ENCODE measurements at places on chromosomes 3 and 15.

GRCh38 chr3:23682646-23683045, 123.1 kb upstream of the UBE2E1 start:
- no peak for DNase-seq

DNA sequence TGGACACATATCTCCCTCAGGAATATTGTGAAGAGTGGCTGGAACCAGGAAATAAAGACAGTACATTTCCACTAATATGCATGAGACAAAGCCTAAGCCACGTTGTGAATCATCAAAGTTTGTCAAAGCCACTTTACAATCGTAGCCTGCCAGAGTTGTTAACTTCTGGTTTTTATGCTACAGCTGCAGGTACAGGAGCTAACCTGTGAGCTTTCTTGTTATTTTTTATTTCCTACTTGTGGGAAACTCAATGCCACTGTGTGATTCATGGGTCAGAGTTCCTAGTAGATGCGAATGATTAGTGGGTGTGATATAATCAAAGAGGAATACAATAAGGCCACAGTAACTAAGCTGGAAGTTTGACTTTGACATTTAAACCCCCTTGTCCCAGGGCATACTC, 44.4 kb upstream of the TEX9 start:
- DNase-seq, result no peak

DNA sequence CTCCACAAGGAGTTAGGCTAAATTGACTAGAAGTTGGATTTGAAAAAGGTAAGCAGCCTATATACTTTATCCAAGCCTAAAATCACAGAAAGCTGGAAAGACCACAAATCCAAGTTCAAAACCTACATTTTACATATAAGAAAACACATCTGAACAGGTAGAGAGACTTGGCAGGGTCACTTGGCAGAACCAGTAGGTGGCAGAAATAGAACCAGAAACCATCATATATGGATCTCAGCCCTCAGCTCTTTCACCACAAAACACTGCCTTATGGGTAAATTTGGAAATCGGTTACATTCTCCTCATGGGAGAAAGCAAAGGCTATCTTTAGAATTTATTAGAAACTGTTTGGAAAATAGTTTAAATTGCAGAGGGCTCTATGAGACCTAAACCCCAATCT, 44.2 kb downstream of the MKRN2 start:
- no peak for DNase-seq

GRCh38 chr3:169886671-169887070, 16.9 kb upstream of the LRRC31 start:
- no peak for DNase-seq

GRCh38 chr3:132974097-132974496, 64.1 kb upstream of the TMEM108 start:
- no peak for DNase-seq

GRCh38 chr3:161163297-161163696, 57.8 kb upstream of the NMD3 start:
- no peak for DNase-seq

- DNase-seq, result no peak
Observed at GRCh38 chr3:25442486-25442885, 14.4 kb downstream of the RARB start.

- DNase-seq, result no peak
Observed at GRCh38 chr15:52466134-52466701, 62.5 kb downstream of the MYO5A start.

DNA sequence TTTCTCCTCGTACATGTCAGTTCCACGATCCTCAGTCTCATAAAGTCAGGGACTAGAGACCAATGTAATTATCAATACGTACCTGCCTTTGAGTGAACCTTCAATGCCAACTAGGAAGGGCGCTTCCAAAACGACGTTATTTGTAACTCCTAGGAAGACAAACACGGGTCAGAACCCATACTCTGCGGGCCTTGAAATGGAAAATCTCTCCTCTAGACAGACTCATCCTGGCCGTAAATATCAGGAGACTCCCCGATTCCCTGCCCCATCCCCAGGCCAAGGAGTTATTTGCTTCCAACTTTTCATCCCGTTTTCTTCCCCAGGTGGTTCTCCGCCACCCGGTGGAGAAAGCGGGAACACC, 578 bp downstream of the OIP5 start:
- DNase-seq, result peak; percentile 63

GRCh38 chr15:63048115-63048775, 5.7 kb downstream of the TPM1 start:
- DNase-seq, result peak; percentile 92

DNA sequence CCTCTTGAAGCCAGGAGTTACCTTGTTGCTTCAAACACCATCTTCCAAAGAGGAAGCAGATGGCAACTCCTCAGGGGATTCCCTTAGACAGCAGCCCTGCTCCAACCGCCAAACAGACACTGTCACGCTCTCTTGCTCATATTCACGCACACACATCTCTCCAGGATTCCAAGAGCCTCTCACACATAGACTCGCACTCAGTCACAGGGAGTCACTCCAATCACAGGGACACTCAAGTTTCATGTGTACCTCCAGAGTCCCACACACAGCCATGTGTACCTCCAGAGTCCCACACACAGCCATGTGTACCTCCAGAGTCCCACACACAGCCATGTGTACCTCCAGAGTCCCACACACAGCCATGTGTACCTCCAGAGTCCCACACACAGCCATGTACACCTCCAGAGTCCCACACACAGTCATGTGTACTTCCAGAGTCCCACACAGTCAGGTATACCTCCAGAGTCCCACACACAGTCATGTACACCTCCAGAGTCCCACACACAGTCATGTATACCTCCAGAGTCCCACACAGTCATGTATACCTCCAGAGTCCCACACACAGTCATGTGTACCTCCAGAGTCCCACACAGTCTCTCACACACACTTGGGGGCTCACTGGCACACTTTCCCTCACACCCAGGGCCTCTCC, 6.1 kb downstream of the VWA5B2 start:
- DNase-seq, result no peak

DNA sequence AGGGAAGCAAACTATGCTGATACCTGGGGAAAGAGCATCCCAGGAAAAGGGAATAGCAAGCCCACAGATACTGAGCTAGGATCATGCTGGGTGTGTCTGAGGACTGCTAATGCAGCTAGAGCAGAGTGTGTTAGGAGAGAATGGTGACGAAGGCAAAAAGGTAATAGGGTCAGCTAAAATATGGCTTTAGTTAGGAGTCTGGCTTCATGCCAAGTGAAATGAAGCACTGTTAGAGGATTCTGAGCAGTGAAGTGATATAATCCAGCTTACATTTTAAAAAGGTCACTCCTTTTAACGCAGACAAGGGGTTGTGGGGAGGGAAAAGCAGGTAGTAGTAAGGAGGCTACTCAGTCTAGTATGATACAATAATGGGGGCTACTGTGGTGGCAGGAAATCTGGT, 30.4 kb downstream of the SECISBP2L start:
- no peak for DNase-seq

GRCh38 chr3:8712045-8712907, 21.3 kb upstream of the CAV3 start:
- DNase-seq, result no peak

DNA sequence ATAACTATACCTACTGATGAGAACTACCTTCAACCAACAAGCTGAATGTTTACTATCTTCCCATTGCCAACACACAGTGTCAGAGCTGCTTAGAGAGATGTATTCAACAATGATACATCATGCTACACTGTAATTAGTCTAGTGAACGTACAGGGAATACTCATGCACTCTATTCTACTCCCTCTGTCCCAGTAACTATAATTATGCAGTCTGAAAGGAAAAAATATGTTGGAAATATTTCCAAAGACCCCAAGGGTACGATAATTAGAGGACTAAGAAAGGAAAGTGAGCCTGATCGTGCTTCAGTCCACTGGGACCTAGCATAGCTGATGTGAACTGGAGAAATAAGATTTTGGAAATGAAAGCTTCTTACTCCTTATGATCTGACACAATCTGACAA, 36.9 kb upstream of the FSIP1 start:
- DNase-seq, result no peak

- DNase-seq, result peak; percentile 93
Observed at GRCh38 chr15:64153480-64154367, 2.2 kb downstream of the SNX22 start.

DNA sequence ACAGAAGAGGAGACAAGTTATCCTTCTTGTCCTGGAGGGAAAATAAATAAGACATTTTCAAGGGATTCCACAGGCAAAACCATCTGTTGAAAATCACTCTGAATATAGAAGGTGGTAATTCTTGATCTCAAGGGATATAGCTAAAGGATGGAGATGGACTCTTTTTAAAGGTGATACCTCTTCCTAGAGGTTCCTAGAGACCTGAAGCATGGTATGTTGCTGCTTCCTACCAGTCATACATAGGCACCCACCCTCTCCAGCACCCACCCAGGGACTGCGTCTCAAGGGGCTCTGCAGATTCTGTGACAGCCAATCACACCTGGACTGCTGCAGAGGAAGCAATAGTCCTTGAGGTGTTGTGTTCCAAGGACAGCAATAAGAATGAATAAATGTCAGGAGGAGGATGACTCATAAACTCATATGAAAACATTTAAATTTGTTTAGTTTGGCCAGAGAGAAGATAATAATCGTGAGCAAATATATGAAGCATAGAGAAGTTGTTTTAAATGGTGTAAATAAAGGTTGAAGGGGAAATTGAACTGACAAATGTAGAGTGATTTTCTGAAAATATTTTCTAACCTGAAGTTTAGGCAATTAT, 741.6 kb upstream of the CBLB start:
- no peak for DNase-seq

DNA sequence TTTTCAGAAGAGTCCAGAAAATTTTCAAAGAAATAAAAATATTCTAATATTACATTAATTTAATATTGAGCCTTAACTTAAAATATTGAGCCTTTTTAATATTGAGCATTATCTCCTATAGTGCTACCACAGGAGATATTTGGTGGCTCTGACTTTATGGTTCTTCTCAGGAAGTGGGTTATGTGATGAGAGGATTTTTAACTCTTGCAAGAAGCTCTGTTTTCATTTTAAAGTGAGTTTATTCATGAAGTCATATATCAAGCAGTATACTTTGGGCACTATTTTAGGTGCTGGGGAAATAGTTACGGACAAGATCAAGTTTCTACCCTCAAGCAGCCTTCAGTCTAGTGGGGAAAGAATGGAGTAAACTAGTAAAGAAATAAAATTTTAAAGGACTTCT, 13.4 kb upstream of the MBNL1 start:
- DNase-seq, result no peak

All from HuH-7.5 (cell line).